ENCODE measurements at places on chromosomes 16 and 17.

DNA sequence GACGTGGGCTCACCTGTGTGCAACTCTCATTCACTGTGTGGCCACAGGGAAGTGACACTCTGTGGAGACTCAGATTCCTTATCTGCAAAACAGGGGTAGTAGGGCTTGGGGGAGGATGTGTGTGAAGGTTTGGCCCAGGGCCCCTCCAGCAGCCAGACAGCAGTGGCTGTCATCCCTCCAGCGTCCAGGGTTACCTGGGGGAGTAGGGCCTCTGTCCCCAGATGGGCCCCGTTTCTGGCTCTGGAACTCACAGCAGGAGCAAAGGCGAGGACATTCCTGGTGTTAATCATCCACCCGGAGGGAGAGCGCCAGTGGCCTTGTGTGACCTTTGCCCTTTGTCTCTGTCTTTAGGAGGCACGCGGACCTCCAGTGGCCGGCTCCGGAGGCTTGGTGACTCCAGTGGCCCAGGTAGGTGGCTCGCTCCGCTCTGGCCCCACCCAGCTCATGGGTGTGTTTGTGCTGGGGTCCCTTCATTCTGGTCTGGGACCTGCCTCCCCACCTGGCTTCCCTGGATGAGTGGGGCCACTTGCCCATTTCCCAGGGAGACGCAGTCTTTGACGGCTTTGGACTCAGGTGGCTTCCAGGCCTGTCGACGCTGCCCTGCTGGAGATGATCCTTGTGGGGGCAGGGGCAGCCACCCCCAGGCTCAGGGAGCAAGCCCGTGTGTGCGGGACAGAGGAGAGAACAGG is 166.2 kb downstream of the SEC14L1 start:
- DNase-seq: no peak

DNA sequence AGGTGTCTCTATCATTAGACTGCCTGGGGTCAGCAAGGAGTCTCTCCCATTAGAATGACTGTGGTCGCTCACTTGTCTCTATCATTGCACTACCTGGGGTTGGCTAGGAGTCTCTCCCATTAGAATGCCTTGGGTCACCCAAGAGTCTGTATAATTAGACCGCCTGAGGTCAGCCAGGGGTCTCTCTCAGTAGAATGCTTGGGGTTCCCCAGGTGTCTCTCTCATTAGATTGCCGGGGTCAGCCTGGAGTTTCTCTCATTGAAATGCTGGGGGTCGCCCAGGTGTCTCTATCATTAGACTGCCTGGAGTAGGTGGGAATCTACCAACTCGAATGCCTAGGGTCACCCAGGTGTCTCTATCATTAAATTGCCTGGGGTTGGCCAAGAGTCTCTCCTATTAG is 2231.6 kb downstream of the TP53TG3F start:
- DNase-seq: no peak

GRCh38 chr16:84072014-84072413 is 29.4 kb upstream of the SLC38A8 start:
- DNase-seq: no peak

- no peak for DNase-seq
These were observed at the start of gene OR3A3 for GRCh38 chr17:3411070-3411469. OR3A3 (plus strand) TSS chr17:3411370.

DNA sequence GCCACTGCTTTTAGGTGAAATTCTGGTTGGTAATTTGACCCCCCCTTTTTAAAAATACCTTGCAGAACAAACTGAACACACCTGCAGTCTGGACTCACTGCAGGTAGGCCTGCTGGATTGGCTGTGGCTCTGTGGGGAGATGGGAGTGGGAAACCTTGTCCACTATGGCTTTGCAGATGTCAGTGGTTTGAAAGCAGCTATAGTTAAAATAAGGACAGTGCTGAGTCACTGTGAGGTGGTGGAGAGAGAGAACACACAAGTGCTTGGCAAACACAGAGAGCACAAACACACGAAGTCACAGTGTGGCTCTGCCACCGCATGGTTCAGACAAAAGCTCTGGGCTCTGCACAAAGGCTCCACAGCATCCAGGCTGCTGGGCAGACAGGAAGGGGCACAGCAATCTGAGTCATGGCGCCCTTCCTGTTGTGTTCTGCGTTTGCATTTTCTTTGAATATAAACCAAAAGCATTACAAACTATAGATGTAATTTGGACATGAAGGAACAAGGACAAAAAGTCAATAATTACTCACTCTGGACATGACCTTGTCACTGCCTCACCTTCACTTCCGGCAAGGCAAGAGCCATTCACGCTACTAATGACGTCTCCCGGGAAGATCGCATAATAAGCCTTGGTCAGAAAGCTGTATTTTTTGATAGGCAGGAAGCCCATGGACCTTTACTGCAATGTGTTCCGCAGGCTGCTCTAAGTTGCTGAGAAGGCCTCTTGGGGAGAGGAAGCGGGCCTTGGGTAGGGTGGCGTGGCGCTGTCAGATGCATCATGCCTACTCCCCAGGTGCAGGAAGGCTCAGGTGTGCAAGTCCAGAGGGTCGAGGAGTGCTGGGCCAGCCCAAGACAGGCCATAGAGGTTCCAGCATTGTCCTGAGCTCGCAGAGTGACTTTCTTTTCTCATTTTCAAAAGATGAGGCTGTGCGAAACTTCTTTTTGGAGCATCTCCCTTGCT is 60.1 kb upstream of the MED9 start:
- DNase-seq: no peak
